ENCODE measurements at places on chromosomes 2 and 18. TPM values are rescaled to one million over a fixed set of nuclear protein-coding genes. Genes with fewer than 3 reads are reported as not detected.

Gene CHRND
- not detected for total RNA-seq

Gene LYG1
- total RNA-seq = 0.50 TPM

Gene ABCG5
- total RNA-seq = not detected

Gene MC4R
- total RNA-seq = not detected

Gene COL4A3
- total RNA-seq = 0.33 TPM

Gene PLEK
- total RNA-seq = not detected

Gene APCDD1
- total RNA-seq = 17.3 TPM

Gene FSHR
- total RNA-seq = not detected

Gene NLRC4
- not detected for total RNA-seq

Gene XRCC5
- total RNA-seq = 152 TPM

Gene CDK15
- 1.3 TPM for total RNA-seq

Gene DCDC2C
- total RNA-seq = not detected

Gene LIMS2
- 0.51 TPM for total RNA-seq

Gene NEB
- 0.26 TPM for total RNA-seq

Gene GALNT14
- total RNA-seq = 0.83 TPM

Gene DYNC2LI1
- 28.0 TPM for total RNA-seq

Gene CYS1
- 5.1 TPM for total RNA-seq

Gene SCG2
- total RNA-seq = 0.66 TPM

Gene GALM
- 39.5 TPM for total RNA-seq

Gene DUSP11
- total RNA-seq = 24.9 TPM

Gene TSN
- total RNA-seq = 42.9 TPM

Gene MAP4K3
- total RNA-seq = 40.8 TPM

Gene MC2R
- not detected for total RNA-seq

Gene ARHGAP25
- total RNA-seq = 5.8 TPM

Gene SLC14A1
- total RNA-seq = 31.0 TPM

Gene MGAT4A
- total RNA-seq = 0.26 TPM

Gene RAB17
- 0.26 TPM for total RNA-seq

Gene RAB12
- 60.4 TPM for total RNA-seq

Gene PSD4
- 6.1 TPM for total RNA-seq

Gene TMBIM1
- 235 TPM for total RNA-seq

Gene CLHC1
- total RNA-seq = 7.2 TPM

All from fibroblast of lung (primary cell).